Stromal cell of bone marrow (primary cell): ENCODE measurements at places on chromosomes 7 and 10.

GRCh38 chr7:78254726-78255055 lies 456.1 kb downstream of the PHTF2 start:
- no peak for DNase-seq

DNA sequence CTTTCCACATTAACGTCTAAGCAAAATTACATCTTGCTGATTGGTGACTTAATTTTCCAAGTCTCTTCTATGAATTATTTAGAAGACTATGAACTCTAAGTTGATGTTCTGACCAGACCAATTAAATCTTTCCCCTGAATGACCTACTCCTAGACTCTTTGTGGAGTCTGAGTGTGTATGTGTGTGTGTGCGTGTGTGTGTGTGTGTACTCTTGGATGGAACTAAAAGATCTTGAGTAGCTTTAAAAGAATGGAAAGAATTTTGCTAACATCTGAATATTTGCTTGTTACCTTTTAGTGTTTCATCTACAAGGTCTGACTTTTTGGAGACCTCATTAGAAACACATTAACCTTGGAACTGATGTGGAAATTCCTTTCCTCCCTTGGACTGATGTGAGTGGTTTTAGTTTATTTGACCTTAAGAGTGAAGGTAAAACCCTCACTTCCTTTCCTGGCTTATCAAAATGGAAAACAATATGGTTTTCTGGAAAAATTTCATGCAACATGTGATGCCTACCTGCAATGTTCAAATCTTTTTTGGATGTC lies 257.1 kb downstream of the GATA3 start:
- no peak for DNase-seq

- DNase-seq = no peak
Measured at GRCh38 chr10:30835146-30835545, 196.5 kb downstream of the ZNF438 start.

DNA sequence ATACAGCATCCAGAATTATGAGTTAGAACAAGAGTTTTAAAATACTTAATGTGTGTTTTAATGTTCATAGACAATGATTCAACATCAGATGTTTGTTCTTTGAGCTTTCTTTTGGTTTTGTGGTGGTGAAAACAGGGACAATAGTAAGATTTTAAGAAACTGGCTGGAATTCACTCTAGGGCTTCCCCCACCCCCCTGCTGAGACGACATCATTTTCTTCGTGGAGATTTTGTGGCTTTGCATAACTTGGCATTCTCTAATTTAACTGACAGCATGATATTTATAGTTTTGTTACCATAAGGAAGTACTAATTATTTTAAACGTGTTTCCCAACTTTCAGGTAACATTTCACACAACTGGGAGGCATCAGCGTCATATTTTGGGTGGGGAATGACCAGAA lies 184.1 kb downstream of the BICC1 start:
- DNase-seq = no peak

GRCh38 chr7:137664846-137665245 lies 181.9 kb downstream of the DGKI start:
- DNase-seq = no peak

DNA sequence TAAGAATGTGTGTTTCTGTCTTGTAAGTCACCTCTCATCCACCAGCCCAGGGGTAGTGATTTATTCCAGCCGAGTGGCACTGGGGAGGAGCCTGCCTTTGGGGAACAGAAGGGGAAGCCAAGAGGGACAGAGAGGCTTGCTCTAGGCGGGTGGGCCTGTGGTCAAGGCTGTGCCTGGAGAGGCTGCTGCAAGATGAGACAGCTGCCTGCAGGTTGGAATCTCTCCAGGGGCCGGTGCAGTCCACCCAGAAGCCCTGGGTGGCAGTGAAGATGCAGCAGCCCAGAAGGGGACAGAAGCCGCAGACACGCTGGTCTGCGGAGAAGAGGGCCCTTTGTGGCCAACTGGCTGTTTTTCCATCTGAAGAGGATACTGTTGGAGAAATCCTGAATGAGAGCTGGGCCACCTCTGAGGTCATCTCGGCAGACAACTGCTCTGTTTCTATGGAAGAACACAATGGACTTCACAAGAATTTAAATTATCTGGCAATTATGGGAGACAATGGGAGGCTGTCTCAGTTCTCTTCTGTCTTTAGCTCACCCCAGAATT lies 175.7 kb downstream of the GFRA1 start:
- DNase-seq = no peak

- DNase-seq = no peak
Measured at GRCh38 chr10:28906011-28906411, 228.7 kb downstream of the BAMBI start.

- no peak for DNase-seq
Measured at GRCh38 chr7:154886591-154886990, 116.3 kb downstream of the PAXIP1 start.

DNA sequence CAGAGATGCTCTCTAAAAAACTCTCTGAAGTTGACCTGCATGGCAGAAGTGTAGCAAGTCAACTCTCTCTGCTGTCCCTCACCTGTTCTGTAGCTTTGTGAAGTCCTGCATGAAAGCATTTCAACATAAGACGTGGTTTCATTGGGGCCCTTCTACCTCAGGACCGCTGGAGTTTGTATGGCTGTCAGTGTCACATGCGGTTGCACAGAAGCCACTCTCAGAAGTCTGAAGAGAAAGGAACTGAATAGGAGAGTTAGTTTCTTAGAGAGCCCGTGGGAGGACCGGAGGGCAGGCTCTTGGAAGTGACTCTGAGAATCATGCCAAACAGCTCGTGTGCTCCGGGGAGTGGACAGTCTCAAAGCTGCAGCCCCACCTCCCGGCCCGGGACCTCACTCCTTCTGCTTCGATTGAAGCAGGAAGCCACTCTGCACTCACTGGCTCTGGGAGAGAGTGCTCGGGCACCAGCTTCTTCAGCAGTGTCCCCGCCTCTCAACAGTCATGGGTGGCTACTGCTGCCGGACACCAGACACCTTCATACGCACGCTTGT lies 486.7 kb downstream of the SDK1 start:
- DNase-seq = no peak

DNA sequence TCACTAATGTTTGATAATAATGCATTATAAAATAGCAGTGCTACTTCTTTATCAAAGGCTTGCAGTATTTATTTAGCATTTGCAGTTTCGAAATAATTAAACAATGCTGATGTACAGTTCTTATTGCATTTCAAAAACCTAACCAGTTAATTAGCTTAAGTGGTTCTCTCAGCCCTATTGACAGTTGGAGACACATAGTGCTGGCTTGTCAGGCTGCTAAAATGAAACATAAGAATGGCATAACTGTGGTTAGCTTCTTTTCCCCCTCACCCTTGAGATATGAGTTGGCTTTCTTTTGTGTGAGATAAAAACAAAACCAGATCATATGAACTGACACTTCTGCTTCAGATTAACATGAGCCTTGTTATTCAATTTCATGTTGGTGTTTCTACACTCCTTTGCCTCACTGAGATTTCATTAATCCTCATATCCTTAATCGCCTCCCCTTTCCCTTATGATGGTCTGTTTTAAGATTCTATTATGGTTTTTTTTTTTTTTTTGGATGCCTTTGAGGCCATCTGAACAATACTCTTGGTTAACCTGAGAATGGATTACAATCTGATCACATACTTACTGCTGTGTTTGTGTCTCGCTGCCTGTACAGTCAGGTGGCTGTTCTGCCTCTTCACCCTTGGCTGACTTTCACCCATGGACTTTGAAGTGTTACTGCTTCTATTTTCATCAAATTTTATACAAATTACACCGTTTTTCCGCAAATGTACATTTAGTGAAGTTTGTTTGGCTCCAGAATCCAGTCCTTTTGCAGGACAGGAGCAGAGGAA lies 108.0 kb downstream of the SDK1 start:
- no peak for DNase-seq

DNA sequence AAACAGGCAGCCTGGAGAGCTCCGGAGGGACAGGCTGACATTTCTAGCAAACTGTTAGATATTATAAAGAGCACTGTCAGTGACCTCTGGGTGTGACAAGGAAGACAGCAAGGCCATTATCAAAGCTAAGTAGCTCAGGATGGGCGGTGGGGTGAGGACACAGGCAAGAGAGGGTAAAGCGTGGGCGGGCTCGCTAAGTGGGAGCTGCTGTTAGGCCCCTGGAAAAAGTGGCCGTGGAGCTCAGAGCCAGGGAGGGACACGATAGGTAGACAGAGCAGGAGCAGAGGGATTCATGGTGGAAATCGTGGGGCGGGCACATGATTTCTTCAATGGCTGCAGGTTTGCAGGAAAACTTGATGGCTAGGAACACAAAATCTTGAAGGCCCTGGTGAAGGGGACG lies 51.4 kb upstream of the NPS start:
- DNase-seq = no peak
